ENCODE measurements at places on chromosomes 6 and 20. TPM values are rescaled to one million over a fixed set of nuclear protein-coding genes. Genes with fewer than 3 reads are reported as not detected.

- DNase-seq: no peak
Observed at GRCh38 chr6:44653761-44654218, 266.3 kb downstream of the CDC5L start.

- DNase-seq: no peak
Observed at GRCh38 chr6:33642897-33643296, 21.8 kb downstream of the ITPR3 start.

DNA sequence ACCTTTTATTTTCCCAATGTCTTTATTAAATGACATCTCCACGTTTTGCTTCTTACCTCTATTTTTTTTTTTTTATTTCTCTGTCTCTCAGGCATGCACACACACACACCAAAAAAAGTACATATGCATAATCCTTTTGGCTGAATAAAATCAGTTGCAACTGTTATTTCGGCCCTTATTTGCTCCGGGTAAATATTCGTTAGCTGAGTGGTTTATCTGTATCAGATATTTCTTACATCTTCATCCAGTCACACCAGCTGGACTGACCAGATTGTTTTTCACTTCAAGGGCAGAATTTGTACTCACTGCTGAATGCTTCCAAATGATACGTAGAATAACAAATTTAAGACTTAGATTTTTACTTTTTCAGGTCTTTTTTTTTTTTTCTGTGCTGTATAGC is 45.5 kb downstream of the PTPN1 start:
- no peak for DNase-seq

- DNase-seq: peak; percentile 74
Observed at GRCh38 chr20:51428401-51429143, 113.9 kb downstream of the NFATC2 start.

- no peak for DNase-seq
Observed at GRCh38 chr20:23222531-23223200, 127.9 kb upstream of the NXT1 start.

The FAM83B gene
- 7.4 TPM for total RNA-seq

The GTSF1L gene
- not detected for total RNA-seq

The ANKEF1 gene
- total RNA-seq: 2.3 TPM

The COL19A1 gene
- 2.5 TPM for total RNA-seq
